ENCODE measurements at places on chromosomes 3 and 15.

- no peak for DNase-seq
Measured at GRCh38 chr15:64856429-64857145, 14.9 kb downstream of the PLEKHO2 start.

DNA sequence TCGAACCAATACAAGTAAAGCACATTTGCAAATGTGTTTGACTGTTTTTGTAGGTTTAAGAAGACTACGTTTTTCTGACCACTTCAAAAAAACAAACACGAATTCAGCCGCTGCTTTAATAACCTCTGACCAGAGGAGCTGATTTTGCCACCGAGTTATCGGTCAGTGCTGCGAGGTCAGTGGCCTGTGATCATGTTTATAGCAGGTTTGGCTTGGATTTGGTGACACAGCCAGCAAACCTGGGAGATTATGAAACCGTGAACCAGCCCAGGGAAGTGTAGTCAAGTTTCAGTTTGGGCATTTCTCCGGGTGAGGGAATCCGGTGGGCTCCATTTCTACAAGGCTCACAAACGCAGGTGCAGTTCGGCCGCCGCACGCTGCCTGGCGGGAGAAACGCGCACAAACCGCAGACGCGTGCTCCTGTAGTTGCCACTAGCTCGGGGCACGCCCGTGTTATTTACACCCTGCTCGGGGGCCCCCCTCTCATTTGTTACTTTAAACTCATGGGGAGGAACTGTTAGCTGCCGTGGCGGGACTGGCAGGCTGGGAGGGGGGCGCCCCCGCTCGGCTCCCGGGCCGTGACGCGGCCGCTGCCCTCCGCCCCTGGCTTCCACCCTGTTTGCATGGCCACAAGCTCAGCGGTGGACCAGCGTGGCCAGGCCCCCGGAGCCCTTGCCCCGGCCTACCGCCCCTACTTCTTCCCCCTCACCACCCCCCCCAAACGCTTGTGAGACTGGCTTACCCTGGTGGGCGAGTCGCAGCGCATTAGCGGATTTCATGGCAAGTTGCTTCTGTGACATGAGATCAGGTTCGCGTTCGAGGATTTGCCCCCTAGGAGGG, 13.6 kb upstream of the ONECUT1 start:
- DNase-seq, result no peak

DNA sequence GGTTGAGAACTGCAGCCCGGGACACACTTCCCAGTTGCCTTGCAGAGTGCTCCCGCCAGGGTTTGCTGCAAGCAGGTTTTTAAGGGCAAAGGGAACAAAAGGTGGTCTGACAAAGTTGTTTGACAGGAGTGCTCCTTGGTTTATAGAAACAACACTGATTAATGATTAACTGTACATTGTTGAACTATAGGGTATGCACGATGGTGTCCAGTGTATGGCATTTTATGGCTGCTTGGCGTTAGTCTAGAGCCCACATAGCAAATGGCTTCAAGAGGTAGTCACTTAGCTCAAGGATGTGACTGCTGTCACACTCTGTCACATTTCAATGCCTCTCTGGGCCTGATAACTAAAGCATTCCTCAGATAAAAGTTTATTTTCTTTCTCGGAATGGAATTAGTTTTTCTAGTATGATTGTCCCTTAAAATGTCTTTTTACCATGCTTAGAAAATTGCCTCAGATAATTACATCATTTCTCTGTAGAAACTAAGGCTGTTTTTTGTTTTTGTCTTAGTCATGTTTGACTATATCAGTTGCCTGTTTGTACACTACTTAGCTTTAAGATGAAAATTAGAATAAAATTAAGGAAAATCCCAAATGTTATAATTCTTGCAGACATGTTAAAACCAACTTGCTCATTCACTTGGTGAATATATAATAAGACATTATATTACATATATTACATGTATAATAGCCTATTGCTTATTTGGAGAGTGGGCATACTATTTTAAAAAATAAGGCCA, 61.3 kb upstream of the GATM start:
- no peak for DNase-seq

- DNase-seq, result no peak
Measured at GRCh38 chr3:184368586-184369183, 7.2 kb downstream of the POLR2H start.

DNA sequence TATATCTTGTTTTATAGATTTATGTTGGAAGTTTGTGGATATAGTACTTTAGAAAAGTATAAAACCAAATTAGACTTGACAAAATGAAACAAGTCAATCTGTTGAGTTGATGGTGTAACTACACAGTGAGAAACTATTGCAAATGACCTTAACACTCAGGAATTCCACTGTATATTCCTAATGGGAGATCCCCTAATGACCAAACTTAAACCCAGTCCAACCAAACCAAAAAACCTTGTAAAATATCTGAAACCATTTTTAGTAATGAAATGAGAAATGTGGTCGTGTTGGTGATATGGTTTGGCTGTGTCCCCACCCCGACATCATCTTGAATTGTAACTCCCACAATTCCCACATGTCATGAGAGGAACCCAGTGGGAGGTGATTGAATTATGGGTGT, 31.9 kb upstream of the ATP13A3 start:
- DNase-seq, result no peak

DNA sequence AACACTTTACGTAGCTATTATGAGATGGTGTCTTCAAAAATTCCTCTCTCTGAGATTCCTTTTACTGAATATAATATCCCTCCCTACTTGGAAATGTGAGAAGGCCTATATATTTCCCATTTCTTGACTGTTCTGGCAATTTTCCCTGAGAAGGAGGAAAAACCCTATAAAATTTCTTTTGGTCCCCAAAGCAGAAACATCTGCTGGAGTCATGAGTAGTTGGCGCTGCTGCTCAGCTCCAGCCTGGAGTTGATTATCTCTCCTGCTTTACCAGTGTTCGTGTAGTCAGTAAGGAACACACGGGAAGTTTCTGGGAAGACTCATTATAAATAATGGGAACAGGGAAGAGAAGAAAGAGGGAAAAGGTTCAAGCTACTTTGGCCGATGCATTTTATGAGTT, 680.1 kb downstream of the EPHA3 start:
- no peak for DNase-seq

GRCh38 chr3:196666001-196666867, 26.7 kb downstream of the NRROS start:
- no peak for DNase-seq

- no peak for DNase-seq
Measured at GRCh38 chr15:77497942-77498361, 77.3 kb downstream of the HMG20A start.

DNA sequence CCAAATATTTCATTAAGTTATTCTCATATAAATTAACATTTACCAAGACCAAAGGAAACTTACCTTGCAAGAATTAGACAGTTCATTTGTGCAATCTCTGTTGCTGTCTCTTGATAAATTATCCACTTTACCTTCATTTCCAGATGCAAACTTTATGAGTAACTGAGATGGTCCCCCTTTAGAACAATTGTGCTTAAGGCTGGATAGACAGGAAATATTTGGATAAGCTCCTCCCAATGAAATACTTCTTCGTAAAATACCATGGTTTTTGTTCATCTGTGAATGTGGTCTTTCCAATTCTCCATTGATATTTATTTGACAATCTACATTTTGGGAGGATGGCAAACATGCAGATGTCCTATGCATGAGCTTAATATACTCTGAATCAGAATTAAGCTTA, 78.2 kb downstream of the NEDD4 start:
- no peak for DNase-seq

GRCh38 chr3:13588221-13588701, 39.3 kb downstream of the FBLN2 start:
- no peak for DNase-seq

GRCh38 chr3:42666022-42666421, 12.5 kb downstream of the ZBTB47 start:
- no peak for DNase-seq

- no peak for DNase-seq
Measured at GRCh38 chr3:76943058-76943457, 96.8 kb upstream of the ROBO2 start.

- DNase-seq, result peak; percentile 8
Measured at GRCh38 chr3:96813820-96814650, at the start of gene EPHA6. Gene EPHA6 (plus strand): TSS chr3:96814594.

DNA sequence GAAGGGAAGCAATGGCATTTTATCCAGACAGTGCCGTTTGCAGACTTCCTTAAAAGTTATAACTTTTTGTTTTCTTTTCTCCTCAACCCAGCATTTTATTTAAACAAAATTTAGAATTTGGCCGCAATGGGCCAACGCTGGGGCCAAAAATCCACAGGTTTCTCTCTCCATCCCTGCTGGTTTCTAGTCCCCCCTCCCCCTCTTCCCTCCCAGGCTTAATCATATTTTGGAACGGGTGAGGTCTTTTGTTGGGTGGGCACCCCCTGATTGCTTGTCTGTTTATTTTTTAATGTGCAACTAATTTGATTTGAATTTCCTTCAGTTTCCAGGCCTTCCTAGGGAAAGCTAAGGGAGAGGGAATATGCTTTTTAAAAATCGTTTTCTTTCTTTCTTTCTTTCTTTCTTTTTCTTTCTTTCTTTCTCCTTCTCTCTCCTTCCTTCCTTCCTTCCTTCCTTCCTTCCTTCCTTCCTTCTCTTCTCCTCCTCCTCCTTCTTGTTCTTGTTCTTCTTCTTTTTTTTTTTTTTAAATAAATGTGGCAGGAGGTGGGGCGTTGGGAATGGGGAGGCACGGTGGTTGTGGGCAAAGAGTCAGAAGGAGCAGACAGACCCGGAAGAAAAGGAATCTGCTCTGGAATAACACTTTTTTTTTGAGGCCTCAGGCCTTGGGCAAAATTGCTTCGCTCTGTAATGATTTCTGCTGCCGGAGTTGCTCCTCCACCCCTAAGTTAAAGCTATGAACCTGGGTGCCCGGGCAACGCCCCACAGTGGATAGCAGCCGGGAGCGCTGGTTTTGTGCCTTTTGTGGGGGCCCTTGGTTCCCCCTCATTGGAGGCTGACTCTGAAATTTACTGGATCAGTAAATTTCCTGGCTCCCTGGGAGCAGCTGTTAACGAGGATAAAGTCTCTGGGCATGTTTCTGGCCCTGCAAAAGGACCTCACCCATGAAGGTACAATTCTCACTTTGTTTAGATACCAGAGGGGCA, 1.9 kb downstream of the FNDC3B start:
- no peak for DNase-seq

GRCh38 chr15:93459396-93459795, 370.4 kb upstream of the RGMA start:
- no peak for DNase-seq

DNA sequence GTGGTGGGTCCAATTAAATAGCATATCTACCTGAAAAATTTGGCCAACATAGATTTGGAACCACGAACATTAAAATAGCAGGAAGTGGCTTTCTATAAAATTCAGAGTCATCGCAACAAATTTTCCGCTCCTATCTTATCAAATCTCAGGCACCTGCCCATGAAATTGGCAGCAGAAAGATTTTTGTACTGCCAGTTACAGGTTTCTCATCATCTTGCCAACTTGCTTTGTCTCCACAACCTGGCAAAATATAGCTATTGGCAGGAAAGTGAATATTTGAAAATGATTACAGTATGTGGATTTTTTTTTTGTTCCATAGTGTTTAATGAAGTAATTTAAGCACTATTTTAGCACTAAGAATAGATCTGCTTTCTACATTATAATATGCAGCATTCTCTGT, 161.6 kb upstream of the LRRC3B start:
- DNase-seq, result no peak

- DNase-seq, result no peak
Measured at GRCh38 chr3:12938258-12938711, 96.9 kb upstream of the RPL32 start.

DNA sequence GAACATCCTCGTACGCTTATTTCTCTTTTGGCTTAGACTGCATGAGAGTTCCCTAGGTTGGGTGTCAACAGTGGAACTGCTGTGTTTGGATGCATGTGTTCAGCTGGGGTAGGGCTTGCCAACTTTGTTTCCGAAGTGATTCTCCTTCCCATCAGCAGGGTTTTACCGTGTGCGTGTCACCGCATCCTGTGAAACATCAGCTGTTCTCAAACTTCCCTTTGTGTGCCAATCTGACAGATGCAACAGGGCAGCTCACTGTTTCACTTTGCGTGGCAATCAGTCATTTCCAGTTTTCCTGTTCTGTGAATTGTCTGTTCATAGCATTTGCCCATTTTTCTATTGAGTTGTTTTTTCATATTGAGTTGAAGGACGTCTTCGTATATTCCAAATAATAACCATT, 218.8 kb downstream of the VPS13C start:
- DNase-seq, result no peak

DNA sequence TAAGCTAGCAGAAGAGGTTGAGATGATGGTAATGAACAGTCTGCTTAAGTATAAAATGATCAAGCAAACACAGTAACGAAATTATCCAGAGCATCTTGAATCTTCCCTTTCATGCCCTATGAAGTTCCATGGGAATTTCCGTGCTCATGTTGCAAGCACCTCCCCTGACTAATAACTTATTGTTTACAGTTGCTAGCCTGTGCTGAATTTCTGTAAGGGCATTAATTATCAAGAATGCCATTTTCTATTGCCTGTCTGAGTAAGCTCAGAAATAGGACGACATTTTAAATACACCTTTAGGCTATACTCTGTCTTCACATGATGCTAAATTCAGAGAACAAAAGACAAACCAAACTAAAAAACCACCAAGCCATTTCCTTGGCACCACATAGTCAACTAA, 257.5 kb upstream of the LRTM1 start:
- DNase-seq, result no peak

DNA sequence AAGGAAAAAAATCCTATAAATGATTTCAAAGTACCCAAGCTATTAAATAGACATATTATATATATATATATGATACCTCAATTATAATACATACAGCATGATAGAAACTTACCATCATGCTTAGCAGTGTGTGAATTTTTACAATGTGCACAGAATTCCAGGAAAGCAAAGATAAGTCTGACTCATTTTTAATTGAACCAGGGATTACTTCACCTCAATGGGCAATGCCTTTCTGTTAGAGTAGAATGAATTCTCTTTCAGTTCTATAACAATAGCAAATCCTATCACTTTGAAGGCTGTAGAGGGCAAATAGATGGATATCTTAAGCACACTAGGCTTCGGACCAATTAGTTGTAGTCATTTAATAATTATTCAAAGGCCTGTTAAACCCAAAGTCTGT, 54.8 kb upstream of the P3H2 start:
- DNase-seq, result no peak

DNA sequence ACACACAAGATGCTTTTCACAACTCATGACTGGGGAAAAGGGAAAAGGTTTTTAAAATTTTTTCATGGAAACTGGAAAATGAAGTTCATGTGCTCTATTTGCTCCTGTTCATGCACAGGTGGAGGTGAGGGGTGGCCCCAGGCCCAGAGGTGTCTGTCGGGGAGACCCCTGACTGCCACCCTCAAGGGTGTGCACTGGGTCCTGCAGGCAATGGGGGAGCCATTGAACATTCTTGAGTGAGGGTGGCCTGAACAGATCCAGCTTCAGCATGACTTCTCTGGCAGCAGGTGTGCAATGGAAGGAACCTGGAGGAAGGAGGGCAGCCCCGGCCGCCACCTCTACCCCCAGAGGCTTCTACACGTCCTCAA, 145.3 kb upstream of the IQSEC1 start:
- DNase-seq, result no peak

GRCh38 chr3:190048932-190049441, 71.7 kb downstream of the P3H2 start:
- no peak for DNase-seq

GRCh38 chr15:39433376-39433775, 147.5 kb upstream of the THBS1 start:
- no peak for DNase-seq

Measured in activated naive CD8-positive, alpha-beta T cell treated with anti-CD3 and anti-CD28 coated beads for 36 hours (primary cell).